ENCODE measurements at places on chromosomes 13 and 19.

DNA sequence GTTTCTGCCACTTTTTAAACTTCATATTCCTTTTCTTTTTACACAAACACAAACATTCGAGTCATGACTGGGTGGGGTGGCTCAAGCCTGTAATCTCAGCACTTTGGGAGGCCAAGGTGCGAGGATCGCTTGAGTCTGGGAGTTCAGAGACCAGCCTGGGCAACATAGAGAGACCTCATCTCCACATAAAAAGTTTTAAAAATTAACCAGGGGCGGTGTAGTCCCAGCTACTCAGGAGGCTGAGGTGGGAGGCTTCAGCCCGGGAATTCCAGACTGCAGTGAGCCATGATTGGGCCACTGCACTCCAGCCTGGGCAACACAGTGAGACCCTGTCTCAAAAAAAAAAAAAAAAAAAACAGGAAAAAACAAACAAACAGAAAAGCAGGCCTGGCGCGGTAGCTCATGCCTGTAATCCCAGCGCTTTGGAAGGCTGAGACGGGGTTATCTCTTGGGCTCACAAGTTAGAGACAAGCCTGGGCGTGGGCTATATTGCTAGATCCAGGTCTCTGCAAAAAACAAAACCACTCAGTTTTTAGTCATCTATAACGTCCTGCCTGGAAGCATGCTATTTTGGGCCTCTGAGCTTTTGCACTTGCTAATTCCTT is 583 bp upstream of the BAX start:
- no peak for DNase-seq

DNA sequence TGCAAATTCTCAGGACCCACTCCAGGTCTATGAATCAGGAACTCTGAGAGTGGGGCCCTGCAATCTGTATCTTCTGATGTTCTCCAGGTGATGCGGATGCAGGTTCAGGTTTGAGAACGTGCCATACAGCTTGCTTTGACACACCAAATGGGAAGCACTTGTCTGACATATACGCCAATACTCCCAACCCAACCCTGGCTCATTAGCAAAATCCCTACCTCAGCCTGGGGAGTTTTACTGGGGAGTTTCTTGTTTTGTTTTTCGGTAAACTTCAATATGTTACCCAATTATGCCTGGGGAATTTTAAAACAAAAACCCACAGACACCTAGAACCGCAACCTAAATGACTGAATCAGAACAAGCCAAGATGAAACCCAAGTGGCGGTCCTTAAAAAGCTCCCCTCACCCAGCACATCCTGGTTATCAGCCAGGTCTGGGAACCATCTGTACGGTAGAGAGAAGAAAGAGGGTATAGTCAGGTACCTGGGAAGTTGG is 41.2 kb downstream of the ABCC4 start:
- no peak for DNase-seq

DNA sequence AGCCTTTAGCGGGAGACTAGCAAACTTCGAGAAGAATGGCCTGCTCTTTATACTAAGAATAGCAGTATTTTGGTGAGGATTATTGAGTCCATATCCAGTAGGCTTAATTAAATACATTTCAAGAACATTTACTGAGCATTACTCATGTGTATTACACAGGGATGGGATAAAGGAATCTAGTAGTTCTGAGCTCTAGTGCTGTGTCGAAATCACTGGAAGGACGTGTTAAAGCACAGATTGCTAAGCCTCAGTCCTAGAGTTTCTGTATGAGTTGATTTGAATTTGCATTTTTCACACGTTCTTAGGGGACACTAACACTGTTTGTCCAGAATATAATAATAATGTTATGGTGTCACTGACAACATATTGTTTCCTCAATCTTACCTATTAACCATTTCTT is 9.0 kb downstream of the ZNF302 start:
- no peak for DNase-seq

GRCh38 chr13:23411706-23412105 is 21.8 kb downstream of the SACS start:
- DNase-seq: peak; percentile 55

DNA sequence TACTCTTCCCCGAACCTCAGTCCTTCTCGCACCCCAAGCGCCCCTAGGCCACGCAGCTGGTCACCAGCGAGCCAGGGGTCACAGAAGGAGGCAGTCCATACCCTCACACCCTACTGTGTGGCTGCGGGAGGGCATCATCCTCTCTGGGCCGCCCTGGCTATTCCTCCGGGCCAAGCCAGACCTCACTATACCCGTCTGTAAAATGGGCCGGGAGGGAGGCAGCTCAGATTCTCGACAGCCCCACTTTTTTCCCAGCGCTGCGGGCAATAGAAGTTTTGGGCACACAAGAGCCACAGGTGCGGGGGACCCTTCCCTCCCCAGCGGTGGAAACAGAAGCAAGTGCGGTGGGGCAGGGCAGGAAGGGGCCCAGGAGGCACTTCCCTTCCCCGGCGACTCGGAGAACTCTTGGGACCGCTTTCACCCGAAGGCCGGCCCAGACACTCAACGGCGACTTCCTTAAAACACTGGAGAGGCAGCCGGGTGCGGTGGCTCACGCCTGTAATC is 5.6 kb upstream of the ARRDC2 start:
- DNase-seq: no peak

DNA sequence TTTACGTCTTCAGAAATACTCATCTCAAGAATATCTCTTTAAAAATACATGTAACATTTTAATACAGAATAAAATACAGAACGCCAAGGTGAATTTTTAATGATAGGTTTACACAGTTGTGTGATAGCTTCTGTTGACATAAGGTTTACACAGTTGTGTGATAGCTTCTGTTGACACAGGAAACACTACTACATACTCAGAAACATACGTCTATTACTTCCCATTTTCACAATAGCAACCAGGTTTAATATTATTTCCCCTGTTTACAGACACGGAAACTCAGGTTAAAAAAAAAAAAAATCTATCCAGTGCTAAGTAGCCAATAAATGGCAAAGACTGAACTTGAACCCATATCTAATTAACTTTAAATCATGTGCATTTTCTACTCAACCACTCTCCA is 571.2 kb downstream of the LIG4 start:
- DNase-seq: no peak

GRCh38 chr19:16076154-16076957 is at the start of gene TPM4:
Gene TPM4, plus strand, starts transcription at chr19:16076495. Its CDS starts 71 bp downstream, at chr19:16076566.
- DNase-seq: peak; percentile 97

DNA sequence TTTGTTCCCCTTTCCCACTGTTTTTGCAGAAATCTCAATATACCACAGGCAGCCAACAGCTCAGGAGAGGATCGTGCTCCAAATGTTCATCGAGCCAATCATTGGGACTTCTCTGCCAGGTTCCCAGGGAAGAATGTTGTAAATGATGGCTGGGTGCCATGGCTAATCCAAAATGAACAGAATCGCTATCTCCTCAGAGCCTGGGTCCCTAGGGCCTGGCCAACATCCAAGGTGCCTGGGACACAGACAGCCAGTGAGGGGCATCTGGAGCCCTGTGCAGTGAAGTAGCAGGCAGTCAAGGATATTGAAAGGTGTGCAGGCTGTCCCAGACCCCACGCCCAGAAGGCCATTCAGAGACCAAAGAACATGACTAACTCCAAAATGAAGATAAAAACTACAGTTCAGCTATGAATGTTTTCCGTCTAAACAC is 37.8 kb downstream of the BRD4 start:
- DNase-seq: no peak

- DNase-seq: no peak
These were observed 161.6 kb upstream of the OBI1 start for GRCh38 chr13:78820541-78820940.

GRCh38 chr19:12952488-12953137 is 4.4 kb downstream of the GADD45GIP1 start:
- DNase-seq: no peak

GRCh38 chr13:25867038-25867437 is 184.8 kb downstream of the SHISA2 start:
- no peak for DNase-seq

DNA sequence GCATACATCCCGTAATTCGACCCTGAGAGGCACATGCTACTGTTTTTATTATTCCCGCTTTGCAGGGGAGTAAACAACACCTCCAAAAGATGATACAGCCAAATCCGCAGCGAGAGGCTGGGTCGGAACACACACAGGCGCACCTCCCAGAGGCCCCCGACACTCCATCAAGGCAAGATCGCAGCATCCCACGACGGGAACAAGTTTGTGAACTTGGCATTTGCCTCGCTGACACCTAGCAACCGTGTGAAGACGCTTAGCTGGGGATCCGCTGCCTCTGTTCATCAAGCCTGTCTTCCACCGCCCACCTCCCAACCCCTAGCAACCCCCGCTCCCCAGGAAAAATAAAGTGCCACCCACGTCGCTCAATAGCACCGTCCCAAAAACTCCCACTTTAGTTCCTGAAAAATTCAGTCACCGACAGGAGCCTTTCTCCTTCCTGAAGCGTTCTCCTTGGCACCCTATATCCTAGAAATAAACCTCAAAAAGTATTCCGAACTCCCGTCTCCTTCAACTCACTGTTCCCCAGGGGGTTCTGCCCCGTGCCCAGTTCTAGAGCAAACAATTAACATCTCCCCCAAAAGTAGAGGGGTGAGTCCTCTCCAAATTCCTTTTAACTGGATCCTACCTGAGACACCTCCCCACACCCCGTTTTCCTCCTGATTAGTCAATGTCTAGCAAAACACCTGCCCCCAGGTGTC is 1.7 kb downstream of the GNG7 start:
- no peak for DNase-seq

GRCh38 chr19:11652492-11652891 is 55.2 kb downstream of the ZNF627 start:
- no peak for DNase-seq

DNA sequence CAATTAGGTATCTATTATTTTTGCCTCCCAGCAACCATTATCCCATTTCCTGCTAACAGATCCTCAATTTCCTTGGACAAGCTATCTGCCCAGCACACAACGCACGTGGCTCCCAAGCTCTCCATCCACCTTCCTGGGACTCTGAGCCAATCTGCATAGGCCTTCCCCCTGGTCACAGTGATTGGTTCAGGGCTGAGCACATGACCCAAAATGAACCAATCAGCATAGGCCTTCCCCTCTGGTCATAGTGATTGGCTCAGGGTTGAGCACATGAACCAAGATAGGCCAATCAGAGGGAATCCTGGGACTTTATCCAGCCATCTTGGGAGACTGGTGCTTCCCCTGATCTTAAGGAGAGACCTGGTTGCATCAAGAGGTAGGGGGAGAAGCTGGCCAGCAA is 5.8 kb downstream of the CPAMD8 start:
- no peak for DNase-seq

Data from tongue (tissue), 3 donors.